ENCODE measurements at places on chromosomes 5 and 9. TPM values are rescaled to one million over a fixed set of nuclear protein-coding genes. Genes with fewer than 3 reads are reported as not detected.

GRCh38 chr5:54882841-54883240 is 102.6 kb downstream of the ESM1 start:
- no peak for DNase-seq

DNA sequence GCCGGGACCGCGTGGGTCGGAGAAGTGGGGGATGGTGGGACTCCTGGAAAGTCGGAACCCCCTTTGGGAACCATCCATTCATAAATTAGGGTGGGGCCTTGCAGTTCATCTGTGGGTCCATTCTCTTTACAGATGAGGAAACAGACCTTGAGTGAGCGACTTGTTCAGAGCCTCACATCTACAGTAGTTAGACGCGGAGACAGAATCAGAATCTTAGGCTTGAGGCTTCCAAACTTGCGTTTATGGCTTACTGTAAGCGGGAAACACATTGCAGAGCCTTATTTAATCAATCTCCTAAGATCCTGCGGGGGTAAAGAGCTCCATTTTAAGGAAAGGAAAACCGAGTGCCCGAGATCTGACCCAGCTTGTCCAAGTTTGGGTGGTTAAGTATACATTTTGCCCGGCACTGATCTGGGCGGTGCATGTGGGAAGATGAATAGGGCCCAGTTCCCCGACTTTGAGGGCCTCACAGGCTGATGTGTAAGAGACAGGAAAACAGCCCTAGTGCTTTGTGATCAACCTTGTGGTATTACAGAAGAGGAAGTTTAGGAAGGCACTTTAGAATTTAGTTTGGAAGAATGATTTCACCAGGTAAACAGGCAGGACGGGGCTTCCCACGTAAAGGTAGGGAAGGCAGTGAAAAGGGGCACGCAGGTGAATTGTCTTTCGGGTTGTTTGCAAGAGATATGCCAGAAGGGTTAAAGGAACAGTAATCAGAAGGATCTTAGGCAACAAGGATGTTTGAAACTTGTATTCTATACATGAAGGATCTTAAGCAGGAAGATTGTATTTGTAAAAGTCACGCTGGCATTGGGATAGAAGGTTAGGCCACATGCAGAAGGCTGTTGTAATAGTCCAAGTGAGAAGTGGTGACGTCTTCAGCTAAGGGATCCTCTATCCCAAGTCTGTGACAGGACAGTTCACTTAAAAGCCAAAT is 744 bp downstream of the TARS1 start:
- DNase-seq, result peak; percentile 7

GRCh38 chr9:125893277-125893676 is 146.1 kb downstream of the PBX3 start:
- DNase-seq, result no peak

DNA sequence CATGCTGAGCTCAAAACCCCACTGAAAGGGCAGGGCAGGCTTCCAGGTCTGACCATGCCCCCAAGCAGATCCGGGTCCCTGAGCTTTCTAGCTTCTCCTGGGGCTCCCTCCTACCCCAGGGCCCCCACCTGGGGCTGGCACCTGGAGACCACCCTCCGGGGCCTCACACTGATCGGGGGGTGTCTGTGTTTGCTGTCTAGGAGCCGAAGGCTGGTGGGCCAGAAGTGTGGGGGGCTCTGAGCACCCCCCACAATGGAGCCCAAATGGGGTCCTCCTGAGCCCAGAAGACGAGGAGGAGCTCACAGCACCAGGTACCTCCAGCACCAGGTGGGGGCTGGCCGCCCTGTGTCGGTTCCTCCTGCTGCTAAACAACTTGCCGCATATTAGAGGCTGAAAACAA is 39.8 kb downstream of the LAMC3 start:
- DNase-seq, result no peak

GRCh38 chr9:72362680-72363139 is 2.3 kb downstream of the ZFAND5 start:
- peak; percentile 32 for DNase-seq

DNA sequence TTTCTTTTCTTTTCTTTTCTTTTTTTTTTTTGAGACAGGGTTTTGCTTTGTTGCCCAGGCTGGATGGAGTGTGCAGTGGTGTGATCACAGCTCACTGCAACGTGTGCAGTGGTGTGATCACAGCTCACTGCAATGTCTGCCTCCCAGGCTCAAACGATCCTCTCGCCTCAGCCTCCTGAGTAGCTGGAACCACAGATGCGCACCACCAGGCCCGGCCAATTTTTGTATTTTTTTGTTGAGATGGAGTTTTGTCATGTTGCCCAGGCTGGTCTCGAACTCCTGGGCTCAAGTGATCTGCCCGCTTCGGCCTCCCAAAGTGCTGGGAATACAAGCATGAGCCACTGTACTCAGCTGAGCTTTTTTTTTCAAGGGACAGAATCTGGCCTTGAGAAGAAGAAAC is 36.8 kb upstream of the TJP2 start:
- DNase-seq, result no peak

GRCh38 chr5:147751156-147751830 is 31.2 kb downstream of the JAKMIP2 start:
- no peak for DNase-seq

DNA sequence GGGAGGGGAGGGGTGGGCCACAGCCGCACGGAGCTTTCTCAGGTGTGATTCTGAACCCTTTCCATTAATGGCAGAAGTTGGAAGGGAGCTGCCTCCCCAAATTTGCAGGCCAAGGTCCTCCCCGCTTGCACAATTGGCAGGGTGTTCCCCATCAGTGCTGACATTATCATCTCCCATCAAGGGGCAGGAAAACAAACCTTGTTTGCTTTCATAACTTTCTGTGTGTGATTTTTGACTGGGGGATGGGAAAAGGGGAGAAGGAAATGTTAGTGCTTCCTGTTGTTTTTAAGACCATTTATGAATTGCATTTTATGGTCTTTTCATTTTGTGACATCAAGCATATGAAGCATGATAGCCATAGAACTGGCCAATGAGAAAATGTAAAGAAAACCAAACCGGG is 242.2 kb downstream of the GOLPH3 start:
- DNase-seq, result no peak

GRCh38 chr5:142287096-142287972 is 37.5 kb downstream of the SPRY4 start:
- no peak for DNase-seq

DNA sequence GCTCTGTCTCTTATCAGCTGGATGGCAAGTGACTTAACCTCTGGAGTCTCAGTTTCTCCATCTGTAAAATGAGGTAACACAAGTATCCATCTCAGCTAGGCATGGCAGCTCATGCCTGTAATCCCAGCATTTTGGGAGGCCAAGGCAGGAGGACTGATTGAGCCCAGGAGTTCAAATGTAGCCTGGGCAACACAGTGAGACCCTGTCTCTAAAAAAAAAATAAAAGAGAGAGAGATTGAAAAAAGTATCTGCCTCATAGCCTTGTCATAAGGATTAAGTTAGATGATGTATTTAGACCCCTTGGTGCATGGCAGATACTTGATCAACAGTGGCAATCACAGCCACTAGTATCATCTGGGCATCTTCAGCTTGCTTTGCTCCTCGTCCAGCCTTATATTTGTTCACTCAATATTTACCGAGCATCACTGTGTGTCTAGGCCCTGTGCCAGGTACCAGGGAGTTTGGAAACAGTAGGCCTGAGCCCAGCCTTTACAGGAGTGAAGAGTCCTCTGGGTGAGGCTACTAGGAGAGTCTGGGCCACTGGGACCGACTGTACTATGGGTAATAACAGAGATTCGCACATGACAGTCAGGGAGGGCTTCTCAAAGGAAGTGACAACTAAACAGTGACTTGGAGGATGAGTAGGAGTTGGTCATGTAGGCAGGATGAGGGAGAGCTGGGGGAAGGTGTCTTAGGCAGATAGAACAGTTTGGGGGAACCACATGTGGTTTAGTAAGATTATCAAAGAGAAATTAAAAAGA is 34.2 kb downstream of the CORO2A start:
- no peak for DNase-seq

DNA sequence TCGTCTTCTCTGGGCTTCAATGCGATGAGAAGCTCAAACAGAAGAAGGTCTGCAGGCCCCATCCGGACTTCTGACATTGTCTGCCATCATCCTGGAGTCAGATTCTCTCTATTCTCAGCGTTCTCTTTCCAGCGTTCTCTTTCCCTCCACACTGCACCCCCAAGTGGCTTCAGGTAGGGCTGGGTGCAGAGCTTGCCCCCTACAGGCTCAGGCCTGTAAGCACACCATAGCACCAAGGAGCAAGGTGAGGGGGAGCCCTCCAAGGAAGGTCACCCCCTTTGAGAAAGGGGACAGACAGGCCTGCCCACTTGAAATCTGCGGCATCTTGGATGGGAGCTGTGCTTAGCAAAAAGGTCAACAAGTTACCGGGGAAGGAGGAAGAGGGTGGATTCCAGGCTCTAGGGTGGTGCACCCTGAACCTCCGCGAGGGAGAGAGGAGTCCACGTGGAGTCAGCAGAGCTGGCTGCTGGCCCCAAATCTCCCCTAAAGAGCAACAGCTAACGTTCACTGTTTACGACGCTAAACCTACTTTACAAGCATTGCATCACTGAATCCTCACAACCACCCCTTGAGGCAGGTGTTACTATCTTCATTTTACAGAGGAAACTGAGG is 27.5 kb downstream of the GPX3 start:
- no peak for DNase-seq

GRCh38 chr5:157431544-157432200 is 28.3 kb upstream of the NIPAL4 start:
- no peak for DNase-seq

- DNase-seq, result no peak
These were observed 25.0 kb downstream of the DNAJB5 start for GRCh38 chr9:35014517-35014916.

GRCh38 chr5:142115937-142116614 is 7.5 kb downstream of the NDFIP1 start:
- no peak for DNase-seq

- DNase-seq, result no peak
These were observed 158.9 kb upstream of the FREM1 start for GRCh38 chr9:15069106-15069505.

GRCh38 chr9:89593727-89594427 is 10.9 kb upstream of the GADD45G start:
- DNase-seq, result peak; percentile 68

PCDHB11 gene
- total RNA-seq, result not detected

SRD5A1 gene
- 16.2 TPM for total RNA-seq

IL5 gene
- total RNA-seq, result 83.0 TPM

BARHL1 gene
- total RNA-seq, result not detected
